Endodermal cell (in vitro differentiated cells): ENCODE measurements at places on chromosomes 6 and 20. TPM values are rescaled to one million over a fixed set of nuclear protein-coding genes. Genes with fewer than 3 reads are reported as not detected.

DNA sequence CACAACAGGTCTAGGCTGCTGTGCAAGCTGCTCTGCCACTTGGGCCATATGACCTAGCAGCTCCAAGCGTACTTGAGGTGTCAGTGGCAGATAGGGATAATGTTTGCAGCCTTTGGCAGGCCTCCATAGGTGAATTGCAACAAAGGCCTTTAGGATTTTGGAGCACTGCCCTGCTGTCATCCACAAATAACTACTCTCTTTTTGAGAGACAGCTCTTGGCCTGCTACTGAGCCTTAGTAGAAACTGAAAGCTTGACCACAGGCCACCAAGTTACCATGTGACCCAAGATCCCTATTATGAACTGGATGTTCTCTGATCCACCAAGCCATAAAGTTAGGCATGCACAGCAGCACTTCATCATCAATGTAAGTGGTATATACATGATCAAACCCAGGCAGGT is 29.9 kb downstream of the FBXO30 start:
- H3K36me3 ChIP-seq = peaks cover 11% of the 10 kb centered on the region
- H3K4me1 ChIP-seq = peaks cover 3% of the 10 kb centered on the region
- DNase-seq = no peak
- no peak overlapping the region for H3K4me3 ChIP-seq
- no peaks in the 10 kb centered on the region for H3K27me3 ChIP-seq

DNA sequence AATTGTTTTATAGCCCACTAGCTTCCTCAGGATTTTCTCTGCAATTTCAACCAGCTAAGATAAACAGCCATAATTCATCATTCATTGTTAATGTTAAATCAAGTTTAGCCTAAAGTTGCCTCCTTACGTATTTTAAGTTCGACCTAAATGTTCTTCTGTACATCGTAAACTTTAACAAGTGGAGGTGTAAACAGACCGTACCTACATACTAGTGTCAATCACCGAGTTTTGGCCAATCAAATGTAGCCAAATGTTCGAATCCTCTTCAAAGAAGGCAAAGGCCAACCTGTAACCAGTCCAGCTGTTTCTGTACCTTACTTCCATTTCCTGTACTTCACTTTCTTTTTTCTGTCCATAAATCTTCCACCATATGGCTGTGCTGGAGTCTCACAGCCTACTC is 13.5 kb downstream of the MBOAT1 start:
- H3K27ac ChIP-seq = no peak overlapping the region
- peaks cover 6% of the 10 kb centered on the region for H3K4me1 ChIP-seq
- no peaks in the 10 kb centered on the region for H3K27me3 ChIP-seq
- no peaks in the 10 kb centered on the region for H3K36me3 ChIP-seq

GRCh38 chr20:60632391-60633262 is 619.4 kb upstream of the CDH4 start:
- H3K27ac ChIP-seq = no peak overlapping the region
- DNase-seq = no peak

DNA sequence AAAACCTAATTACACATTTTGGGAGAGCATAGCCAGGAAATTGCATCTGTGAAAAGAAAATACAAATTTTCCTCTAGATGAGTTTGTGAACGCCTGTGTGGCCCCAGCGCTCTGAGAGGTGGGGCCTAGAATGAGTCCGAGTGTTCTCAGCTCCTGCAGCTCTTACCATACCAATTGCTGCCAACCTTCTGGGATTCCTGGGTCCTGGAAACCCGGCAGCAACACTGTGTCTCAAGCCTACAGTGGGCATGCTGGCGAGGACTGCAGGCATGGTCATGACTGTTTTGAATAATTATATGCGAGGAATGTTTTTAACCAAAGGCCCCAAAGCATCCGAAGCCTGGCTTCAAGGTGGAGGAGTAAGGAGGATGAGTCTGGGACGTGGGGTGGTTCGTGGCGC is 90.4 kb downstream of the SERAC1 start:
- no peak for DNase-seq
- no peaks in the 10 kb centered on the region for H3K4me1 ChIP-seq
- H3K36me3 ChIP-seq = peaks cover 54% of the 10 kb centered on the region
- no peak overlapping the region for H3K4me3 ChIP-seq
- H3K27me3 ChIP-seq = no peaks in the 10 kb centered on the region

DNA sequence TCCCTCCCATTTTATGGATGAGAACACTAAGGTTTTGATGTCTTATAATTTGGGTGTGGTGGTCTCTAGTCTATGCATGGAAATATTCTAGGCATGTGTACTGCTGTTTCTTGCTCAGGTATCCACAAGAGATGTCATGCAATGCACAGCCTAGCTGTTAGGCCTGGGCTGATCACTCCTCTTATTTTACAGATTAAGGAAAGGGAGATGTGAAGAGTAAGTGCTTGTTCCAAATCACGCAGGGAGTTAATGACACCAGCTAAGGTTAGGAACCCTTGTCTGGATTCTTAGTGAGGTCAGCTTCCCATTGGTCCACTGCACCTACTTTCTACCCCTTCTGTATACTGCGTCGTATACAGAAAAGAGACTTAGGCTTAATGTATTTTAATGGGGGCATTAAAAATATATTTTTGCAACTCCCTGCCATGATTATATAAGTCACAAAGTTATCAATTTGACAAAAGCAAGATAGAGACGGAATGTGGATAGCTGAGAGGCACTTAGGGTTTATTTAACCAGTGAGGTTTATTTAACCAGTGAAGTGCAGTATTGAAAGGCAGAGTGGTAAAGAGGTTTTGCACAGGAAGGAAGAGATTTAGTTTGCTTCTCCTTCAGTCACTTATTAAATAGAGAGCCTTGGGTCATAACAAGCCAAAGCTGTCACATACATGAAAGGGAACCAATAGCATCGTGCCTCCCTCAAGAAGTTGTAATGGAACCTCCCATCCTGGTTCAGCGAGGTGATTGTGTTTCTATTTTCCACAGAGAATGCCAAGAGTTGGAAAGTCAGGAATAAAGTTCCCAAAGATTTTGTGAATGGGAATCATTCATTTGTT is 95.0 kb upstream of the FAM184A start:
- no peak overlapping the region for H3K4me3 ChIP-seq
- no peaks in the 10 kb centered on the region for H3K4me1 ChIP-seq
- no peaks in the 10 kb centered on the region for H3K27me3 ChIP-seq
- DNase-seq = no peak

- no peak for DNase-seq
- peaks cover 9% of the 10 kb centered on the region for H3K4me1 ChIP-seq
- H3K27me3 ChIP-seq = no peaks in the 10 kb centered on the region
- H3K36me3 ChIP-seq = no peaks in the 10 kb centered on the region
- no peak overlapping the region for H3K4me3 ChIP-seq
Observed at GRCh38 chr6:111607279-111607678, 1.6 kb upstream of the TRAF3IP2 start.

DNA sequence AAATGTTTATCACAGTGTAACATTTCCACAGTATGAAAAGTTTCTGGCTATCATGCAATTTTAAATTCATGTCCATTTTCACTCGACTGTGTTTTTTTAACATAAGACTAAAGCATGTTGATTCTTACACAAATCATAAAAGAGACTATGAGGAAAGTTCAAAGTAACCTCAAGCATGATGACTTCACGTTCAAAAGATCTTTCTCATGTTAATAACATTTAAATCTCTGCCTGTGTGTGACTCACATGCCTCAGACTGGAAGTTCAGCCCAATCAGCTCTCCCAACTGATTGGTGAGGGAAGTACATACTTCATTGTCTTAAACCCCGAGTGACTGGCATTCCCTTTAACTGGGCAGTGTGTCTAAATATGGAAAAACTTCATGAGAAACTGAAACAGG is 37.4 kb downstream of the ATXN1 start:
- peak; percentile 65 for DNase-seq
- H3K4me1 ChIP-seq = peaks cover 5% of the 10 kb centered on the region
- no peak overlapping the region for H3K4me3 ChIP-seq
- H3K27ac ChIP-seq = peak overlapping the region; percentile 47

GRCh38 chr6:157800420-157801237 is 22.4 kb upstream of the SNX9 start:
- no peak overlapping the region for H3K27ac ChIP-seq
- no peak overlapping the region for H3K4me3 ChIP-seq
- no peaks in the 10 kb centered on the region for H3K27me3 ChIP-seq
- no peak for DNase-seq
- H3K36me3 ChIP-seq = no peaks in the 10 kb centered on the region

DNA sequence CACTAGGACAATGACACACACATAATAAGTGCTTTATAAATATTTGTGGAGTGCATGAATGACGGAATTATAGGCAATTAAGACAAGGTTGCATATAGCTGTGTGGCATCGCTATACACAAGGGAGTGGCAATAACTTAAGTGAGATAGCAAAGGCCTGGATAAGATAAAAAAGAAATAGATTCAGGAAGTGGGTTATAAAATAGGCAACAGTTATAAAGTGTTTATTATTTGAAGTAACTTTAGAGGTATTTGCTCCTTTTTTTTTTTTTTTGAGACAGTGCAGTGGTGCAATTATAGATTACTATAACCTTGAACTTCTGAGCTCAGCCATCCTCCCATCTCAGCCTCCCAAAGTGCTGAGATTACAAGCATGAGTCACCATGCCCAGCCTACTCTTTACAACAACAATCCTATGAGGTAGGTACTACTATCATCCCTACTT is 75.9 kb upstream of the LOC128125822 start:
- no peak overlapping the region for H3K4me3 ChIP-seq
- H3K36me3 ChIP-seq = no peaks in the 10 kb centered on the region
- no peak overlapping the region for H3K27ac ChIP-seq
- H3K27me3 ChIP-seq = peaks cover 5% of the 10 kb centered on the region
- no peak for DNase-seq

- no peaks in the 10 kb centered on the region for H3K36me3 ChIP-seq
- H3K27ac ChIP-seq = no peak overlapping the region
- no peaks in the 10 kb centered on the region for H3K27me3 ChIP-seq
- DNase-seq = peak; percentile 81
- H3K4me3 ChIP-seq = no peak overlapping the region
Observed at GRCh38 chr6:2848851-2849250, 7.2 kb upstream of the SERPINB1 start.

DNA sequence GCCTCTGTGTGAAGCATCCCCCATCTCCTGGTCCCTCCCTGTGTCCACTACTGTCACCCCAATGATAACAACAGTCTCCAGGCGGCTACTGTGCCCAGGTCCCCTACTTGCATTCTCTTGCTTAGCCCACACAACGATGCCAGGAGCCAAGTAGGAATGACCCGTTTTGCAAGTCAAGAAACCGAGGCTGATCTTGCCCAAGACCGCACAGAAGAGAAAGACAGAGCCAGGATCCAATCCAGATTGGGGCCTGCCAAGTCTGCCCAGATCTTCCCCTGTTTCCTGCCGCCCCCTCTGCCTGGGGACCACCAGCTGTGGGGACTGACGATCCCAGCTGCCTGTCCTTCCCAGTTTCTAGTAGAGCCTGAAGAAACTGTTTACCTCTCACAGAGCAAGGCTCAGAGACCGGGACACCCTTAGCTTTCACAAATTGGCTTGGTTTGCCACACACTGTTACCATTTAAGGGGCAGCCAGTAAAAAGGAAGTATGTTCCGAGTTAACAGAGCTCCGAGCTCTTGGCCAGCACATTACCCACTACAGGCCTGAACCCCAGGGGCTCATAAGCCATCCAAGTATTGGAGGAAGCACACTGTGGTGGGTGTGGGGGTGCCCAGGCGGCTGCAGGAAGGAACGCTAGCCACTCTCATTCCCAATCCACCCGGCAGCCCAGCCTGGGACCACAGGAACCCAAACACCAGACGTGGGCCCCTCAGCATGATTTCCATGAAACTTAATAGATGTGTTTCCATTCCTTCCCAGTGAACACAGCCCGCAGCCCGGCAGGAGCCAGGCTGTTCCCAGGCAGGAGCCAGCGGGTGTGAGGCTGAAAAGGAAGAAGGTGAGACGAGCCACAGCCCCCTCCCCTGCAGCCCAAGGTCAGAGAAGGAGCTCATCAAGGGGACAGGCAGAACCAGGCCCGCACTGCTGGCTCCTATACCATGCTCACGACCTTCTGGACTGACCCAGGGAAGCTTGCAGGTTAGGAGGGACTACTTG is 7.9 kb downstream of the KIAA1755 start:
- peak overlapping the region; percentile 70 for H3K27ac ChIP-seq
- H3K36me3 ChIP-seq = no peaks in the 10 kb centered on the region
- DNase-seq = peak; percentile 74
- no peaks in the 10 kb centered on the region for H3K4me1 ChIP-seq

DNA sequence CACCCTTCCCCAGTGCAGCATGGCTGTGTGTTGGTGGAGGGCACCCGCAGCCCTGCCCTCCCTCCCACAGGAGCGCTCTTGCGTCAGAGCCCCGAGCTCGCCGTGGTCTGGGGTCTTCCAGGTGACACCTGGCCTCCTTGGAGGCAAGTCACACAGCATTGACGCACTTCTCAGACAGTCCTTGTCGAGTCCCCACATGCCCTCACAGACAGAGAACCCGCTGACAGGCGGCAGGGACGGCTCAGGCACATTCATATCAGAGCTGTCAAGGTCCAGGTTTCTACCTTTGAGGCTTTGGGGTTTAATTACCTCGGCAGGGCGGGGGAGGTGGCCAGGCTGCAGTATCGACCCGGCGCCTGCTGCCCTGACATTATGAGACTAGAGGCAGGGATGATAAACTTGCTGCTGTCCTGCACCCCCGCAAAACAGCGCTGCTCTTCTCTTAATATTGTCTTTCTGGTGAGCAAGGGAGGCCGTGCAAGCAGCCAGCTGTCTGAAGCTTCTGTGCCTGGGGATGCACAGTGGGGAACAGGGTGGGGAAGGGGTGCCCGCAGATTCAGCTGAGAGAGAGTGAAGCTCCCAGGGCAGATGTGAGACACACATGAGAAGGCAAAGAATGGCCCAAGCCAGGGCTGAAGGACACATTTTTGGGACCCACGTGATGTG is 4.7 kb downstream of the NPEPL1 start:
- H3K27me3 ChIP-seq = no peaks in the 10 kb centered on the region
- no peaks in the 10 kb centered on the region for H3K4me1 ChIP-seq
- H3K27ac ChIP-seq = no peak overlapping the region
- peak; percentile 37 for DNase-seq
- H3K4me3 ChIP-seq = no peak overlapping the region

DNA sequence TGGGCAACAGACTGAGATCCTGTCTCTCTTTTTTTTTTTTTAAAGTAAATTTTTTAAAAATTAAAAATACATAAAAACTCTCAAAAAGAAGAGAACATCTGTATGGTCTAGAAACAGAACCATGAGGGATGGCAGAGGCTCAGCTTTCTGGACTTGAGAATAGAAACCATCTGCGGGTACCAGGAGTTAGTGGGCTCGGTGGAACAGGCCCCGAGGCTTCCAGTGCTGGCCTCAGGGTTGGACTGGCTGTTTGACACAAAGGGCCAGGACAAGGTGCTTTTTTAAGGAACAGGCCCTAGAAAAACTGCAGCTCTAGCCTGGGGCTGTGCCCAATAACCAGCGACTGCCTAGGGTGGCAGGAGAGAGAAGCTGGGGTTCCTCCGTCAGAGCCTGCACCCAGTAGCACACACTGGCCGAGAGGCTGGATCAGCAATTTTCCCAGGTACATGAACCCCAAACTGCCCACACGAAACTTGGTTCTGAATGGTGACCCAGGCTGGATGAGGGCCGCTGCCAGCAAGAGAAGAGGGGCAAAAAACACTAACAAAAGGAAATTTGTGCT is 131.0 kb upstream of the OLIG3 start:
- H3K27ac ChIP-seq = no peak overlapping the region
- no peaks in the 10 kb centered on the region for H3K36me3 ChIP-seq
- no peaks in the 10 kb centered on the region for H3K27me3 ChIP-seq
- no peak overlapping the region for H3K4me3 ChIP-seq
- H3K4me1 ChIP-seq = no peaks in the 10 kb centered on the region

GRCh38 chr6:105966481-105966880 is 119.7 kb upstream of the PRDM1 start:
- no peak for DNase-seq
- no peak overlapping the region for H3K4me3 ChIP-seq
- no peak overlapping the region for H3K27ac ChIP-seq
- H3K4me1 ChIP-seq = no peaks in the 10 kb centered on the region

Gene MRAP2
- total RNA-seq = 10.0 and 10.8 TPM in 2 replicates

Gene PRRC2A
- total RNA-seq = 297 and 330 TPM in 2 replicates

Gene SLC26A8
- not detected in 2 replicates for total RNA-seq

Gene TTBK1
- total RNA-seq = 0.61 and 0.62 TPM in 2 replicates

Gene KIAA1586
- 16.8 to 21.5 TPM (median 21.0 TPM) in 3 replicates for total RNA-seq

Gene ASIP
- not detected in 2 replicates for total RNA-seq

Gene SIRPB2
- not detected in 3 replicates for total RNA-seq
